NCI-H345 (cell line): ENCODE measurements at places on chromosomes 6 and 20.
A peak's percentile ranks its signal among the peaks of the same experiment; 100 is the strongest.

DNA sequence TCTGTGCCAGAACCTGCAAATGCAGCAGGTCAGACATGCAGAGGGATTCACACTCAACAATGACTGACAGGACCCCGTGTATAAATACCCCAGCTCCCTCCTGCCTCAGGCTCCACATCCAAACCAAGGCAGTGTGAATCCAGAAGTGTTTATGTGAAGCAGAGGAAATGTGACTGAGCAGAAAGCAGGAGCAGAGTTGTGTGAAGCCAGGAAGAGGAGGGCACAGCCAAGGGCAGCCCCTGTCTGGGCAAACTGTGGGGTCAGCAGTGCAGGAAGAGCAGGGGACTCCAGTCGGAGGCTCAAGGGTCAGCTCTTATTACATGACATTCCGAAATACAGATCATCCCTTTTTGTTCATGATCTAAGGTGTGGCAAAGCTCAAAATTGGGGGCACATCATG is 19.3 kb upstream of the ENTPD6 start:
- no peak for DNase-seq

- DNase-seq = peak; percentile 12
These were observed at the start of gene MOXD1 for GRCh38 chr6:132400883-132401617. Gene MOXD1, minus strand, starts transcription at chr6:132401475. Its CDS starts 49 bp downstream, at chr6:132401426.

DNA sequence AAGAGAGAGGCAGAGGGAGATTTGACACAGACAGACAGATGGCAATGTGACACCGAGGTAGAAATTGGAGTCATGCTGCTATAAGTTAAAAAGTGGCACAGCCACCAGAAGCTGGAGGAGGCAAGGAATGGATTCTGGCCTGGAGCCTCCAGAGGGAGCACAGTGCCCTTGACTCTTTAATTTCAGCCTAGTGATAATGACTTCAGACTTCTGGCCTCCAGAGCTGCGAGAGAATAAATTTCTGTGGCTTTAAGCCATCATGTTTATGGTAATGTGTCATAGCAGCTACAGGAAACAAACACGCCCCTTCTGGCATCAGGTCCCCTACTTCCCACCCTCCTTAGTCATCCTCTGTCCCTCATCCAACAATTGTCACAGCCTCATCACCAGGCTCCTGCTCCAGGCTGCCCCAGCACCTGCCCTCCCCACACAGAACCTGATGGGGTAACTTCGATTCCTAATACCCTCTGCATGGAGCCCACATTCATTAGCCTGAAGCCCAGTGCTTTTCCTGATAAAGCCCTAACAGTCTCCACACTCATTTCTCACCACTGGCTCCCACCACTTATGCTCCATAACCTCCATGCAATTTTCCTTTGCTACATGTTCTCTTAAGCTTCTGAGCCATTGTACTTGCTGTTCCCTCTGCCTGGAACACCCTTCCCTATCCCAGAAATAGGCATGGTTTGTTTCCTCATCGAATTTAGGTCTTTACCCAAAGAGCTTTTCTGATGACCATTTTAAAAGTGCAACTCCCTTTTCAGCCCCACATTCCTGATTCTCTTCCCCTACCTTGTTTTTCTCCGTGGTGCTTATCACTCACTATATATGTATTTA is 69.7 kb upstream of the TOX2 start:
- peak; percentile 26 for DNase-seq

DNA sequence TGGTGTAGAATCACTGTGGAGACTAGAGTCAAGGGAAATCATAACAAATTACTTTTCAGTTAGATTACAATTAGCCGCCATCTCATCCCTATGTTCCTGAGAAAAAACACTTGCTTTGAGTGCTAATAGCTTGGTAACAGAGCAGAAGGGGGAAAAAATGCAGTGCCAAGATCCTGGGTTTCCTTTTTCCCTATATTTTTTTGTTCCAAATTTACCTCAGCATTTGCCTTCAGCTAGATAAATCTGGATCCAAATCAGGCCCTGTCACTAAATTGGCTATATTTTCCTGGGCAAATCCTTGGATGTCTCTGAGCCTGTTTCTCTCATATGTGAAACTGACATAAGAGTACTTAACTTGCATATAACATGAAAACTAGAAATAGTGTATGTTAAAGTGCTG is 86.0 kb downstream of the TENT5A start:
- DNase-seq = no peak

DNA sequence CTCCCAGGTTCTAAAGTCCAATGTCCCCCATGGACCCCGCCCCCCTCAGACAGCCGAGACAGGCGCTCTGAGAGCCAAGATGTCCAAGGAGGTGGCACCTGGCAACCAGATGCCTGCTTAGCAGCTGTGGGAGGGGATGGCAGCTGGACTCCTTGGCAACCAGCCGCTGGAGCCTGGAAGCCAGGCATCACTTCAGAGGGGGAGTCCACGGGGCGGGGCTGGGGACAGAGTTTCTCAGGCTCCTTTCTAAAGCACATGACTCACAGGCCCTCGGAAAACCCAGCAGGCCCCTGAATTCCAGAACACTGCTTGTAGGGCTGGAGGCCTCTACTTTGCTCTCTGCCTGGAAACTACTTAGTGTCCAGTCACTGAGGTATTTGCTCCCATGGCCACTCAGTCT is 51.5 kb downstream of the PREX1 start:
- DNase-seq = no peak

DNA sequence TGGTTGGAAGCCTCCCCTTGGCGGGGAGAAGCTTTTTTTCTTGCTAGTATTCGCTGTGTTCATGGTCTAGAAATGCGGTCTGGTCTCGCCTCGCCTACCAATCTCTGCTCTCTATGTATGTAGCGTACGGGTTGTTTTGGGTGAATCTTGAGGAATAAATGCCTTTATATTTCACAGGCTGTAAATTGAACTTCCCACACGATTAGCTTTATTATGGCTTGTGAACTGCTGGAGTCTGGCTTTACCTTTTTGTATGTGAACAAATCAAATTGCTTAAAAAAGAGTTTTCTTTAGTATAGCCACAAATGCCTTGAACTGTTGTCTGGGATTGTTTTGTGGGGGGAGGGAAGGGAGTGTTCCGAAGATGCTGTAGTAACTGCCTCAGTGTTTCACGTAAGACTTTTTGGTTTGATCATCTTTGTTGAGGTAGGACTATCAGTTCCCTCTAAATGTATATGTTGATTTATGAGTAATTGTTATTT is 2.2 kb downstream of the INSM1 start:
- peak; percentile 44 for DNase-seq

GRCh38 chr6:110529907-110530306 is 53.5 kb upstream of the SLC22A16 start:
- DNase-seq = no peak
